ENCODE measurements at places on chromosomes 1 and 21. TPM values are rescaled to one million over a fixed set of nuclear protein-coding genes. Genes with fewer than 3 reads are reported as not detected.

GRCh38 chr1:232017057-232017456 lies 390.5 kb downstream of the DISC1 start:
- no peak for DNase-seq

- DNase-seq, result no peak
Observed at GRCh38 chr1:93666613-93667384, 14.8 kb downstream of the BCAR3 start.

GRCh38 chr21:28427394-28428022 lies 565.2 kb downstream of the LTN1 start:
- no peak for DNase-seq

- no peak for DNase-seq
Observed at GRCh38 chr1:204896787-204897469, 26.3 kb downstream of the NFASC start.

DNA sequence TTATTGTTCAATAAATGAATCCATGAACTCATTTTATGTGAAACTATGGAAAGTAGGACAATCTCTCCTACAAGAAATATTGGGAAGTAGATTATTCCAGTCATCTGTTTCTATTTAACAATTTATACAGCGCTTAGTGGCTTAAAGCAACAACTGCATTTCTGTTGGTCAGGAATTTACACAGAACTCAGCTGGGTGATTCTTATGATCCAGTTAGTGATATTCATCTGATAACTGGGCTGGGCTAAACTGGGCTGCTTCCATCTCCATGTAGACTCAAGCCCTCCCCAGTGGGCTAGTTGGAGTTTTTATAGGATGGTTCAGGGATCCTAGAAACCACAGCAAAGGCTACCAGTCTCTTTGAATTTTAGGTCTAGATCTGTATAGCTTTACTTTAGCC lies 497.9 kb upstream of the NEGR1 start:
- DNase-seq, result no peak

GRCh38 chr1:19639999-19640362 lies 4.1 kb upstream of the NBL1 start:
- DNase-seq, result no peak

DNA sequence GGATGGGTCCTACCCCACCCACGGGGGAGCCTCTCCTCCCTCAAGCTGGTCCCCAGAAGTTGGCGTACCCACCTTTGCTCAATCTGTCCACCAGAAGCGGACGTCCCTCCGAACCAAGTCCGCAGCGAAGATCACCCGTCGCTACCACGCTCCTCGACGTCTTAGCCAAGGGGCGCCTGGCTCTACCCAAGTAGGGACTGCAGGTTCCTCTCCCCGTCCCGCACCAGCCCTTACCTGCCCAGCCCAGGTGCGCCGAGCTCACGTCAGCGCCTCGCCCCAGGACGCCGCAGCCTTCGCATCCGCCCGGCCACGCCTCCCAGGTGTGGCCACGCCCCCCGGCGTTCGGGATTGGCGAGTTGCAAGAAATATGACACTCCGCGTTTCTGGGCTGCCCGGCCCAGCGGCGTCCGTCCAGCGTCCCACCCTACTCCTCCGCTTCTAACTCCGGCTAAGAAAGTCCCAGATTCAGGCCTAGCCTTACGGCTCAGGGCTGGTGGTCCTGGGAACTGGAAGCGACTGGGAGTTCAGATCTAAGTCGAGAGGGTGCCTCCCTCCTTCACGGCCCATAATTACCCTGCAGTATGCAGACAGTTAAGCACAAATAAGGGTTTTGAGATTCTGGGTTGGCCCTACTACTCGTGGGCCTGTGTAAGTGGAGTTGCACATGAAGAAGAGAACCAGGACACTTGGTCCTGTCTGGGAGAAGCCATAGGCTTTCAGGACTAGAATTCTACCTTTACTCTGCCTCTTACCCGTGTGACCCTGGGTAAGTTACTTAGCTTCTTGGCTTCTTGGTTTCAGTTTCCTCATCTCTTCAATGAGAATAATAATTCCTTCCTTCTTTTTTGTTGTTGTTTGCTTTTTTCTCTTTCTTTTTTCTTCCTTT lies at the start of gene IRF6:
Gene IRF6, minus strand, starts transcription at position 268 of the 886 bp plus-strand sequence. CDS start 4,729 bp downstream, outside the sequence.
- peak; percentile 92 for DNase-seq

DNA sequence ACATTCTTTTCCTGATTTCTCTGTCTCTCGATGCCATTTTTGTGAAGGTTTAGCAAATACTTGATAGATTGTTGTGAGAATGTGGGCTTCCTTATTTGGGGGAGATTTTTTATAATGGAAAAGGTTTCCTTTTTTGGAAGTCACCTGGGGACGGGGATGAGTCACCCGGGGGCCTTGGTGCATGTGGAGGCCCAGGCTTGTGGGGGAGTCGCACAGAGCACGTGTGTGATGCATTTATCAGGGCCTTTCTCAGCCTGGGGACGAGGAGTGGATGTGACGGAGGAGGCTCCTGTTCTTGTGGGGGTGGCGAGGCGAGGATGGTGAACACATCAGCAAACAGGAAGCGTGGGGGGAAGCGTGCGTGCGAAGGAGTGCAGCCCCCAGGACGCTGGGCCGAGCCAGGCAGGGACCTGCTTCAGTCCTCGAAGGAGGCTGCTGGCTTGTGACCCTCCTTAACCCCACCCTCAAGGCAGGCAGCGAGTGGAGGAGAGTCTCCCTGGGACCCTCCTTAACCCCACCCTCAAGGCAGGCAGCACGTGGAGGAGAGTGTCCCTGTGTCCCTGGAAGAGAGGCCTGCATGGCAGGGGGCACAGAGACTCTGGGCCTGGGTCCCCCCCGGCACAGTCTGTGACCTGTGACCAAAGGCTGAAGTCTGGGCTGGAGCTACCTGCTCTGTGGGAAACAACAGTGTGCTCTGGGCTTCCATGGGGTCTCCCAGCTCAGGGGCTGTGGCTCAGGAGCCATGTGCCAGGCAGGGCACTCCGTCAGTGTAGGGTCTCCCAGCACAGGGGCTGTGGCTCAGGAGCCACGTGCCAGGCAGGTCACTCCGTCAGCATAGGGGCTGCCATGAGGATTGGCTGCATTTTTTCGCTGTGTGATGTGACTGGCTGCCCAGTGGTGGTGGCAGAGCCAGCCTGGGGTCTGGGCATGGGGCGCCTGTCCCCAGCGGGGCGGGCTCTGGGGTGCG lies 57.2 kb downstream of the AGPAT3 start:
- no peak for DNase-seq

GRCh38 chr21:43611598-43612369 lies 47.5 kb downstream of the HSF2BP start:
- DNase-seq, result peak; percentile 89

GRCh38 chr1:214370615-214371014 lies 89.7 kb downstream of the SMYD2 start:
- DNase-seq, result no peak

GRCh38 chr1:1361233-1361981 lies 3.1 kb upstream of the MXRA8 start:
- no peak for DNase-seq

DNA sequence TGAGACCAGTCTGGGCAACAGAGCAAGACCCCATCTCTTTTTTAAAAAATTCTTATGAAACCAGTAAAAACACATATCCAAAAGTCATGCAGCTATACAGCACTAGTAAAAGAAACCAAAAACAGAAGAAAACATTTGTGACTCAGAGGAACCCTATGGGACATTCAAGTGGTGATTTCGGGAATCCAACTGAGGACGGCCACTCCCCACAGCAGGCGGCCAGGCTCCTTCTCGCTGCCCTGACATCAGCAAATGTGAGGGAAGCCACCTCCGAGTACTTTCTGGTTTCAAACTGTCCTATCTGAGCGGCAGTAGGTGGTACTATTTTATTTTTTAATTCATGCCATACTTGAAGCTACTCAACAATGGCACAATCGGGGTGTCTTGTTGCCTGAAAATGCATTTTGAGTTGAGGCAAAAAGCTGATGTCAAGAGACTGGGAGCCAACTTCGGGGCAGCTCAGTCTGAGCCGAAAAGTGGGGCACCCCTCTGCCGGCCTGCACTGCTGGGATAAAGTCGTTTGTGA lies 3.3 kb downstream of the SUMO3 start:
- no peak for DNase-seq

- no peak for DNase-seq
Observed at GRCh38 chr1:91827087-91827458, 58.9 kb downstream of the TGFBR3 start.

DNA sequence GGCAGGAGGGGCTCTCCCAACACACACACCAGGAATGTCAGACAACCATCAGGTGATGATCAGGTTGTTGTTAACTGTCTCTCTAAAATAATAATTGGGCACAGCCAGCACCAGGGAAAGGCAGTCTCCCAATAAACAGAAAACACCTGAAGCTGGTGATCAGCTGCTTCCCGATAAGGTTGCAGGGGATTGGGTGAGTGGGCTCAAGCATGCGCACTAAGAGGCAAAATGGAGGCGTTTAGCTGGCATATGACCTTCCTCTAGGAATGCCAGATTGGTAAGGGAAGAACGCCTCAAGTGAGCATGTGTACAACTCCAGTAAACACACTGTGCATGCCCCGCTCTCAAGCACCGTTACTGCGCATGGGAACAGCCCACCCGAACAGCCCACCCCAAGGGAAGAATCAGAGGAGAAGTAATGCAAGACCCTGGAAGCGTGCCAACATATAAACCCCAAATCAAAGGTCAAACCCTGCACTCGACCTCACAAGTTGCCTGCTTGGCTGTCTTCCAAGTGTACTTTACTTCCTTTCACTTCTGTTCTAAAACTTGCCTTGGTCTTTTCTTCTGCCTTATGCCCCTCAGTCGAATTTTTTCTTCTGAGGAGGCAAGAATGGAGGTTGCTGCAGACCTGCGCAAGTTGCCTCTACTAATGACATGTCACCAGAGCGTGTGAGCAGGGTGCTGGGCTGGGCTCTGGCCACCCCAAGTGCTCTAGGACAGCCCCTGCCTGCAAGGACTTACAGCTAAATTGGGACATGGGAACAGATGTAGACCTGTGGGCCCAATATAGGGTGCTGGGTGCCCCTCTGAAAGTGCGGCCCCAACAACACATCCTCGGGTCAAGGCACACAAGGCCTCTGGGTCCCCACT lies 200.8 kb downstream of the RHOU start:
- no peak for DNase-seq

GRCh38 chr1:197677313-197677712 lies 98.0 kb downstream of the DENND1B start:
- no peak for DNase-seq

DNA sequence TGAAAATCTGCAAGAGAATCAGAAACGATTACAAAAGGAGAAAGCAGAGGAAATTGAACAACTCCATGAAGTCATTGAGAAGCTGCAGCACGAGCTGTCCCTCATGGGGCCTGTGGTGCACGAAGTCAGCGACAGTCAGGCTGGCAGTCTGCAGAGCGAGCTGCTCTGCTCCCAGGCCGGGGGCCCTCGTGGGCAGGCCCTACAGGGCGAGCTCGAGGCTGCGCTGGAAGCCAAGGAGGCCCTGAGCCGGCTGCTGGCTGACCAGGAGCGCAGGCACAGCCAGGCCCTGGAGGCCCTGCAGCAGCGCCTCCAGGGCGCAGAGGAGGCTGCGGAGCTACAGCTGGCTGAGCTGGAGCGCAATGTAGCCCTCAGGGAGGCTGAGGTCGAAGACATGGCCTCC lies 47.5 kb upstream of the DIP2A start:
- peak; percentile 72 for DNase-seq

The RUNX3 gene
- total RNA-seq, result 5.0 TPM

The MTARC1 gene
- total RNA-seq, result 6.7 TPM

The GJC2 gene
- total RNA-seq, result 6.9 TPM

The CCDC30 gene
- total RNA-seq, result 4.6 TPM

The TMEM52 gene
- total RNA-seq, result not detected

The CFHR4 gene
- not detected for total RNA-seq

The IGSF9 gene
- total RNA-seq, result 0.42 TPM

The NHLH1 gene
- 0.14 TPM for total RNA-seq

The TLCD4 gene
- total RNA-seq, result 11.6 TPM

The SPRR1A gene
- total RNA-seq, result not detected

The PEX11B gene
- total RNA-seq, result 24.4 TPM

All from posterior vena cava (tissue), 2 donors.